Chondrocyte (in vitro differentiated cells): ENCODE measurements at places on chromosomes 6 and 20.
A peak's percentile ranks its signal among the peaks of the same experiment; 100 is the strongest.

DNA sequence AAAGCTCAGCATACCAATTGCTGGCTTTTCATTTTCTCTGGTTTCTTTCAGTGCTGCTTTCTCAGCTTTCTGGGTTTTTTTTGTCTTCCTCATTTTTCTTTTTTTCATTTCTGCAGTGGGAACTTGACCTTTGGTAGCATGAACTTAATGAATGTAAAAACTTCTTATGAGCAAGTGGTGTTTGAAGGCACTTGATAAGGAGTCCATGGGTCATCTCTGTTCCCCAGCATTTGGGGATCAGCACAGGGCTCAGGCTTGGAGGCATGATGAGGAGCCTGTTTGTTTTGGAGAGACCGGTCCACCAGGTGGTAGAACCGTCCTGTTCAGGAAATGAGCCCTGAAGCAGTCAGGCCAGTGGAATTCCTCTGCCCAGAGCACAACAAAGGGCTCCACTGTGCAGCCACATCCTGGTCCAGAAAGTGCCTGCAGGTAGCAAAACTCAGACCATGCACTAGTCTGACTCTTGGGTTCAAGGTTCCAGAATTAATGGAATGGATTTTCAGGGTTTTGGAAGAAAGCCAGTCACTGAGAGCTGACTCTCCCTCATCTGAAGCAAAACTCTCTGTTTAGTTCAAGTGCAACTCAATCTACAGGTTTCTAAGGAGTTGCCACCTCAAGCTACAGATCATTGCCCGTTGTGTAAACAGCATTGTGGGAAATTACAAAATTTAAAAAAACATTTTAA is 52.3 kb upstream of the ADGRF1 start:
- DNase-seq = no peak

DNA sequence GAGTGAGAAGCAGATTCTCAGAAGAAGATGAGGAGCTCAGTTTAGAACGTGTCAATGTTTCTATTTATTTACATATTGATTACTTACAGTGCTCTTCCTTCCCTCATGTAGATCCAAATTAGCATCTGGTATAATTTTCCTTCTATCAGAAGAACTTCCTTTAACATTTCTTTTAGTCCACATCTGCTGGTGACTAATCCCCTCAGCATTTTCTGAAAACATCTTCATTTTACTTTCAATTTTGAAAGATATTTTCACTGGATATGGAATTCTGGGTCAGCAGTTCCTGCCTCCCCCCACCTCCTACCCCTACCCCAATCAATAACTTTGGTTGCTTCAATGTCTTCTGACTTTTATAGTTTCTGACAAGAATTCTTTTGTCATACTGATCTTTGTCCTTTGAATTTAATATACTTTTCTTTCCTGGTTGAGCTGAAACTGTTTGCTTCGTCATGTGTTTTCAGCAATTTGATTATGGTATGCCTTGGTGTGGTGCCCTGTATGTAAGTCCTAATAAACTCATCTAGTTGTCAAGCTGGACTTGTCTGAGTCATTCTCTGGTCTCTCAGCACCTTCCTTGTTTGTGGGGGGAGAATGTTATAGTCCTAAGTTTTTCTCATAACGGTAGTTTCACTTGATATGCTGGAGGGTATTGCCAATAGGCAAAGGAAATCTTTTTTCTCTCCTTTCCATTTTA is 57.0 kb downstream of the SMPDL3A start:
- DNase-seq = no peak

DNA sequence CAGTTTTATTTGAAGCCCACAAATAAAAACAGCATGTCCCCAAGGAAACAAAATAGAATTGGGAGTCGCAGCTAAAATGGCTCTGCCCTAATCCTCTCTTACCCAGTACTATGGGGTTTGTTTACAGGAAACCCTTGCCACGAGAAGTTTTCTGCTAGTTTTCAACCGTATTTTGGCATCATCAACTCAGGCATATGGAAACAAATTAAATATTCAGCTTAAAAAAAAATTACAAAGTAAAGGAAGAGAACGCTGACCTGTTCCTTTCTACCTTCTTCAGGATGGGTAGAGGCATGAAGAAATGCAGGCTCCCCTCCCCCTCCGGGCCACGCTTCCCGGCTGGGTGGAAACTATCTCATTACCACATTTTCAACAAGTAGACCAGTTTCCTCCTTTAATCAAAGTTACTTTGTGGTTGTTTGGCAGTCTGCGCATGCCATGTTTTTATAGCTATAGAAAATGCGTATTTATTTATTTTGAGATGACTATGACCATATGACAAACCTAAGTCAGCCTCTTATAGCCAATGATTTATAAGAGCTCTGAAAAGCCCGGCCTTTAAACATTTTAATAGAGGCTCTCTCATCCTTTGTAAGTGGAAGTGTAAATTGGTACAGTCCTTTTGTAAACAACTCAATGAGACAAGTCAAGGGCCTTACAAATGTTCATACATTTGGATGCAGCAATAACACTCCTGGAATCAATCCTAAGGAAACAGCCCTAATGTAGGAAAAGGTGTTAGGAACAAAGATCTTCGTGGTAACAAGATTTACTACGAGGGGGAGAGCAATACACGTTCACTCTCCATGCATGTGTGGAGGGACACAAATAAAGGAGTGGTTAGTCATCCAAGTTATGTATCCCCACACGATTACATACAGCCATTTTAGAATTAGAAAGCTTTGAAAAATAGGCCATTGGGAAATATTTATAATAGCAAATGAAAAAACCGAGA is 16.1 kb upstream of the ZNF217 start:
- DNase-seq = no peak

DNA sequence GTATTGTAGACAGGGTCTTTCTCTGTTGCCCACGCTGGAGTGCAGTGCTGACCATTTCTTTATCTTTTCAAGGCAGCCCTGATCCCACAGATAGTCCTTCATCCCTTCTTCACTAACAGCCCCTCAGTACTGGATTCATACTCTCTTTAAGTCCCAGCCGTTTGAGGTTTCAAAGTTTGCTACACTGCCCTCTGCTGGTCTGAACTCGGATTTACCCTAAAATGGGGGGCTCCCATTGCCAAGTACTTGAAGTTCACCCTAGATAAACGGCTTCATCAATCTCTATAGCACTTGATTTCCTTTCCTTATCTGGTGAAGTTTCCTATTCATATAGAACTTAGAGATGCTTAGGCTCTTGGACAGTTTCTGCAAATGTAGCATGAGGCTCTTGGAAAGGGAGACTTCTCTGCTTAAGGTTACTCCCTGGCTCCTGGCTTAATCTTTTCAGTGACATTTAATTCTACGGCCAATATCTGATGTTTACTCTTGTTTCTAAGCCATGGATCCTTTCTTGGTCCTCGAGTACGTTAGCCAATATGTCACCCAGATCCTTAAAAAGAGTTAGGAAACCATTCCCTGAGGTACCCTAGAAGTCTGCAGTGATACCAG is 21.4 kb upstream of the PREP start:
- no peak for DNase-seq

DNA sequence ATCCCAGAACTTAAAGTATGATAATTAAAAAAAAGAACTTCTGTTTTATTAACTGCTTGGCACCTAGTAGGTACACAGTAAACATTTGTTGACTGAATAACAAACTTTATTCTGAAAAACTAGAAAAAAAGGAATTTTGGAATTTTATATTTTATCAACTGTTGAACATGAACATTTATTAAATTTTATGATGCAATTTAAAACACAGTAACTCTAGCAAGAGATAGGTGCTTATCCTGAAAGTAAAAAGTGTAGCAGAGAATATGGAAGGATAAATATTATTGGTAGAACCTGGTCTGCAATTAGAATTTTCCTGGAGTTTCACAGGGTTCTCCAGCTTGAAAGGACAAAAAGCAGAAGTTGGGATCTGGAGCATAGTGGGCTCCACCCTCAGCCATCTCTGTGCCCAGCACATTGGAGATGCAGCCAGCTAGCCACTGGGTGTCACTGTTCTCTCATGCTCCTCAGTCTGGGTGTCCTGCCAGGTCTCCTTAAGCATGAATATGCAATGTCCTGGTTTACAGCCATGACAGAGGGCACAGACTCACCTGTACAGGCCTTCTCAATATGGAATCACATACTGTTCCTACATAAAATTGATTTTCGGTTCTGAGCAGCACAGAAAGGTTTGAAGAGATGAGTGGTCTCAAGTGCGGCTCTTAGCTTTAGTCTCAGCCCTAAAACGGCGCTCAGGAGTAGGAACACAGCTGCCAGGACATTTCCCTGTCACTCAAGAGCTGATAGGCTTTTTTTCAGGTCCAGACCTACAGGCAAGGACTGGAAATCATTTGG is 31.7 kb upstream of the IL20RA start:
- DNase-seq = no peak

DNA sequence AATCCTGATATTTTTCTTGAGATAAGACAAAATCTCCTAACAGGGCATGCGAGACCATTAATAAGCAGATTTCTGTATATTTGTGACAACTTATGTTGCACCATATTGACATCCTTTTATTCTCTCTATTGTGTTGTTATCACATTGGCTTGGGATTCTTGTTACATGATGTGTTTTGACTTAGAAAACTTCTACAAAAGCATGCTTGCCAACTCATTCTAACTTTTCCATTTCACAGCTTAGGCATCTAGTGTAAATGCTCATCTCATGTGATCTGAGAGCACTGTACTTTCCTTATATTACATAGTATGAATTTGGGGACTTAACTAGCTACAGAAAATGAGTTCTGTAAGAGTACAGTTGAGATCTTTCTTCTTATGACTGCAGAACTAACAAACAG is 1040.7 kb upstream of the ADGRB3 start:
- DNase-seq = no peak

GRCh38 chr20:50130995-50131394 is 18.0 kb upstream of the UBE2V1 start:
- no peak for DNase-seq

DNA sequence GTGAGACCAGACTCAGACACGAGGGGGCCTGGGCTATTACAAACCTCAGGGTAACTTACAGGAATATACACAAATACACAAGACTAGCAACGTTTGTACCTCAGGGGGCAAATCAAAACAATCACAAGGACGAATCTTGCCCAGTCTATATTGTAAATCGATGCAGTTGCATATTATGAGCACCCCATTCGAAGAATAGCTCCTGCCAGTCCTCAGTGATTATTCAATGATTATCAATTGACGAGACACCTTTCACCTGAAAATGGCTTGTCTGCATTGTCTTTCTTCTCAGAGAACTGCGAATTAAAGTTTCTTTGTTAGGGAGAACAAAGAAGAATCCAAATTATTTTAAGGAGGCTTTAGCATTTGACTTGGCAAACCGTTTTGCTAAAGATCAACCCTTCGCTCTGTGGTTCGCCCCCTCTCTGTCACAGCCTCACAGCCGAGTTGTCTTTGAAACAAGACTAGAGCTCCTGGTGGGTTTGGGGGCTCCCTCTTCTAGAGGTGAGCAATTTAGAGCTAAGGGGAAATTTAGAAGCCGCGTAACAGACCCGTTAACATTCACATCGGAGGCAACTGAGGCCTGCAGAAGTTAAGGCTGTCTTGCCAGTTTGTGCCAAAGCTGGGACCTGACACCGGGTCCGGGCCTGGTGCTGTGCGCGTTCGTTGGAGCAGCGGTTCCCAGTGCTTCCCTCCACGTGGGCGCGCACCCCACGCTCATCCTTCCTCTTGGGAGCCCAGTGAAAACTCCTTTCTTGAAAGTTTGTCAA is 24.9 kb upstream of the MAP3K7 start:
- peak; percentile 57 for DNase-seq

GRCh38 chr6:118574051-118574865 is 26.2 kb downstream of the PLN start:
- no peak for DNase-seq
